ENCODE measurements at places on chromosomes 1 and 21.

DNA sequence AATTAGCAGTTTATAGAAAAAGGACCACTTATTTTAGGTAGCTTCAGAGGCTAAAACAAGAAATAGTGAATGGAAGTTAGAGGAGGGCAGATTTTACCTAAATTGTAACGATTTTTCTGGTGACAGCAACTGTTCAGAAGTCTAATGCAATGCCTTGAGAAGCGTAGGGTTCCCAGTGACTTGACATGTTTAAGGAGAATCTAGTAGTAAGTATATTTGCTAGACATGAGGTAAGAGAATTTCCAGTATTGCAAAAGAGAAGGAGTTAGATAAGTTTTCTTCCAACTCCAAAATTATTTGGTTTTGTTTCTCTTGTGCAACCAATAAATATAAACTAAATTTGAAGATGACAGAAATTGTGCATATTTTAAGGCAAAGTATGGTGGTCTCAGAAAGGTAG is 140.0 kb downstream of the SMYD3 start:
- DNase-seq = no peak

DNA sequence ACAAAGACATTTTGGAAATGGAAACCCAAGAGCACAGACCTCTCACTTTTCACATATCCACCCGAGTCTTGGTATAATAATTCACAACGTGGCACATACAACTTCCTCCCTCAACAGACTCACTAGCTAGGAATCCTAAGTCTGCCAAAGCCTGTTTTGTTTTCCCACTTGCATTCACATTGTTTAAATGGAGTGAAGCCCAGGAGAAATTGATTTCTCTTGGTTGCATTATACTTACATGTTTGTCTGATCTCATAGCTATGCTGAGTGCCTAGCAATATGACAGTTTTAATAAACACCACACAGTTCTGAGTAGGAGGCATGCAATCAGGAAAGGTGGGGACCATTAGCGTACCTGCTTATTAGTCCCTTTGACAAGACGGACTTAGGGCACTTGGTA is 348.6 kb upstream of the ADGRL4 start:
- DNase-seq = no peak

DNA sequence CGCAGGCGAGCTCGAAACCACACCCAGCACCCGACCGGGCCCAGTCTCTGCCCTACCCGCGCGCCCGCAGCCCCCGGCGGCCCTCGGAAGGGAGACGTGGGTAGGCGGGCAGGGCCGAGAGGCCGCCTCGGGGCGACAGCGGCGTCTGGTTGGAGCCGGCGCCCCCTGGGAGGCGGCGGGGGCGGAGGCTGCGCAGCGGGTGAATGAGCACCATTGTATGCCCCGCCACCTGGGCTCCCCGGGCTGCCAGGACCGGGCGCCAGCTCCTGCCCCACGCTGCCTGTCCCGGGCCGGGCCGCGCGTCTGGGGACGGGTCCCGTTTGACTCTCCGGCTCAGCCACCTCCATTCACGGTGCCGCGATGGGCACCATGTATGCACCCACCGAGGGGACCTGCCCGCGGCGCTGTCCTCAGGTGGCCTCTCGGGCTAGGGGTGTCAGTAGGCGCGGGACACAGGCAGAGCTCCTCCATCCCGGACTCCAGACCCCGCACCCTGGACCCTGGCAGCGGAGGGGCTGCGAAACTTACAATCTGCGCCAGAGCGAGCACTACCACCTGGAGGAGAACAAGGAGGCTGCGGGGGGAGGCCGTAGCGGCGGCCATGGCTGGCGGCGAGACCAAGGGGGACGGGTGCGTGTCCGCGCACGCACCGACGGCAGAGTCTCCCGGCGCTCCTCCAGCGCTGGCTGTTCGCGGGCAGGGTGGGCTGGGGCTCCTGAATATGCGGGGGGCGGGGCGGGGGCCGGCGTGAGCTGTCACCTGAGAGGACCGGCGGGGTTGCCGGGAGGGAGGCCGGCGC is at the start of gene COL9A2:
Gene COL9A2, minus strand, starts transcription at position 692 of the 799 bp plus-strand sequence. Its CDS starts 89 bp downstream, at position 603.
- peak; percentile 28 for DNase-seq

DNA sequence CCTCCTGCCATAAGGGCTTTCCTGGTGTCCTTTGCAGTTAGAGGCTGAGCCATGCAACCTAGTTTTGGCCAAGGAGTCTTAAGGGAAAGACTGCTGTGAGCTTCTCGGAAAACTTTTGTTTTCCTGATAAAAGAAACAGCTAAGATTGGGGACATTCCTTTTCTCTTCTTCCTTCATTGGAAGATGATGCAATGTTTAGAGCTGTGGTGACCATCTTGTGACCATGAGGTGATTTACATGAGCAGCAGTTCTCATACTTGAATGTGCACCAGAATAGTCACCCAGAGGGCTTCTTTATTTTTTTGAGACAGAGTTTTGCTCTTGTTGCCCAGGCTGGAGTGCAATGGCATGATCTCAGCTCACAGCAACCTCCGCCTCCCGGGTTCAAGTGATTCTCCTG is 20.4 kb upstream of the SMAP2 start:
- DNase-seq = no peak

GRCh38 chr1:155125511-155125945 is 2.1 kb upstream of the EFNA1 start:
- DNase-seq = no peak

All from activated CD4-positive, CD25-positive, alpha-beta regulatory T cell treated with anti-CD3 and anti-CD28 coated beads, Interleukin-2, amount 50 U/mL, for 16 hours (primary cell).